ENCODE measurements at places on chromosomes 1 and 21.

DNA sequence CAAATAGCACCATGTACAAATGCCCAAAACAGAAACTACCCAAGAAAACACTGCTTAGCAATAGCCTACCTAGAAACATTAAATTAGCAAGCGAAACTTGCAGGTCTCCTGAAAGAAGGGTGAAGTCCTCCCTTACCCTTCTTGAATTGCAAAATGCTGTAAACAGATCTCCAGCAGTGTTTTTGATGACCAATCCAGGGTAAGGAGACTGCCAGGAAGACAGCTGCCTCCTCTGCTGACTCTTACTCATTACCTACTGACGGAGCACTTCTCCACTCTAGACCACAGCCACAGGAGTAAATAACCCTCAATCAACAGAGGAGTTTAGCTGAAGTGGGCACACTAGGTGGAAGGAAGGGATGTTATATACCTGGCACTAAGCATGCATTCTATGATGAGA, 32.2 kb upstream of the GADD45A start:
- DNase-seq = no peak

DNA sequence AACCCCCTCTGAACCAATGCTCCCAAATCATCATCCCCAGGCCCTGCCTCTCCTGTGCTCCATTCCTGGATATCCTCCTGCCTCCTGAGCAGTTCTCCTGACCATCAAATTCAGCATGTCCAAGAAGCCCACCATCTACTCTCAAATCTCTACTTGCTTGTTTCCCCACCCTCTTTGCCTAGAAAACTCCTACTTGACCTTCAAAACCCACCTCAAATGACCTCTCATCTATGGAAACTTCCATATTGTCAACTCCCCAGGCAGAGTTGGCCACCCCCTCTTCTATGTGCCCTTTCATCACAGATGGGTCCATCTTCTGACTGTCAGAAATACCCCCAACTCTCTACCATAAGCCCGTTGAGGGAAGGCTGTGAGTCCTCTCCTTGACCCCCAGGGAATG, 16.8 kb downstream of the ADGRB2 start:
- no peak for DNase-seq

DNA sequence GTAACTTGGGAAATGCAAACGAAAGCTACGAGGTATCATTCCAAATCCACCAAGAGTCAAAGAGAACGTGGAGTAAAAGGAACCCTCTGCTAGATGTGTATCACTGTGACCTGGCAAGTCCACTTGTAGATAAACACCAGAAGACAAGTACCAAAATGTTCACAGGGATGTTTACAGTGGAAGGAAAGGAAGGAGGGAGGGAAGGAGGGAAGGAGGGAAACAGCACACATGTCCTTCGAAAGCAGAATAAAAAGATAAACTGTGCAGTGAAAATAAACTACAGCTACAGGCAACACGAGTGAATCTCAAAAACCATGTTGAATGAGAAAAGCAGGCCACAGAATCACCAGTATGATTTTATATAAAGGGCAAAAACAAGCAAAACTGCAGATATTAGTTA, 59.9 kb downstream of the TP53BP2 start:
- DNase-seq = no peak

- DNase-seq = no peak
Observed at GRCh38 chr1:7554385-7555235, 216.5 kb upstream of the VAMP3 start.

- no peak for DNase-seq
Observed at GRCh38 chr1:103517380-103518047, 8.0 kb upstream of the RNPC3 start.

GRCh38 chr1:68955424-68955823, 458.5 kb upstream of the DEPDC1 start:
- DNase-seq = no peak

- no peak for DNase-seq
Observed at GRCh38 chr1:244854865-244855578, 9.3 kb downstream of the HNRNPU start.

GRCh38 chr21:25885405-25885804, 150.6 kb downstream of the GABPA start:
- DNase-seq = no peak

DNA sequence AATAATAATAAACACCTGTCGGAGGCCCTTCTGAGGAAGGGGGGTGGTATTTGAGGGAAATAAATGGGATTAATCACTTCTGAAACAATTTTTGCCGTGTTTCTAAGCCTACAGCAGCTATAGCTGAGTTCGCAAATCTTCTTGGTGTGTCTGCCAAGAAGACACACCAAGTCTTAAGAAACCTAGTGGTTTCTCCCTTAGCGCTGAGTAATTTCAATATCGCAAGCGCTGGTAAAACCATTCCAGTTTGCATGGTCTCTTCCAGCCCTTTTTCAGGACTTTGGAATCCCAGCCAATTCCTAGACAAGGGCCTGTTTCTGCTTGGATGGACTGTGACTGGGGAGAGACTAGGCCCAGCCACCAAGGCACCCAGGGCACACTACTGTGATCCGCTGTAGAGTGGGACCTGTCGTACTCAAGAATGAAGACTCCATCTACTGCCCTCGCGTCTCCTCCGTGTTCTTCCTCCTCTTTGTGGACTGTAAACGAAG, 7.5 kb upstream of the LHX8 start:
- DNase-seq = no peak

- no peak for DNase-seq
Observed at GRCh38 chr1:55707196-55707595, 492.0 kb upstream of the USP24 start.

GRCh38 chr1:15622712-15623373, 5.6 kb downstream of the DDI2 start:
- DNase-seq = no peak

- DNase-seq = no peak
Observed at GRCh38 chr21:41885341-41886024, 6.3 kb upstream of the PRDM15 start.
